ENCODE measurements at places on chromosomes 2 and 18. TPM values are rescaled to one million over a fixed set of nuclear protein-coding genes. Genes with fewer than 3 reads are reported as not detected.

HOXD8 gene
- not detected for polyA plus RNA-seq

MC2R gene
- polyA plus RNA-seq: not detected

SERPINB10 gene
- not detected for polyA plus RNA-seq

STARD6 gene
- not detected for polyA plus RNA-seq

EHD3 gene
- 31.8 TPM for polyA plus RNA-seq

VAPA gene
- polyA plus RNA-seq: 182 TPM

ANKRD62 gene
- not detected for polyA plus RNA-seq

COL3A1 gene
- polyA plus RNA-seq: not detected

IL1B gene
- polyA plus RNA-seq: not detected

ALPP gene
- not detected for polyA plus RNA-seq

NEURL3 gene
- not detected for polyA plus RNA-seq

FSIP2 gene
- polyA plus RNA-seq: not detected

IAH1 gene
- polyA plus RNA-seq: 73.4 TPM
